Activated naive CD4-positive, alpha-beta T cell treated with Interleukin-2 at 50 U/mL for 16 hours (primary cell): ENCODE measurements at places on chromosomes 12 and 14.

GRCh38 chr14:62030387-62030786 lies 268.2 kb downstream of the SNAPC1 start:
- DNase-seq, result no peak

DNA sequence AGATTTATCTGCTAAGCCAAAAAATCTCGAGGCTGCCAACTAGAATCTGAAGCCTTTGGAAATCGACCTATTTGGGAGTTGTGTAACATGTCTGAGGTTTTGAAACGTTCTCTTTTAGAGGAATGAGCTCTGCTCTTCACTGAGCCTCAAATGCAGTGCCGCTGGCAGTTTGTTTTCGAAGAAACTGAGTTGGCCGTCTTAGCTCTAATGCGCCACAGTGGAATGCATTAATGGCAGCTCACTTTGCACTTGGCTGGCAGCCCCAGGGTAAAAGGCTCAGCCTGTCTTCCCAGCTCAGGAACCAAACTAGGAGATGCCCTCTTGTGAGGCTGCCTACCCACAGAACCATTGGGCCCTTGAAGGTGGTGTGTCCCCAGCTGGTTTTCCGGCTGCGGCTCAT lies 53.8 kb downstream of the SFSWAP start:
- no peak for DNase-seq

GRCh38 chr14:60637479-60638315 lies 11.6 kb downstream of the SIX1 start:
- DNase-seq, result no peak

DNA sequence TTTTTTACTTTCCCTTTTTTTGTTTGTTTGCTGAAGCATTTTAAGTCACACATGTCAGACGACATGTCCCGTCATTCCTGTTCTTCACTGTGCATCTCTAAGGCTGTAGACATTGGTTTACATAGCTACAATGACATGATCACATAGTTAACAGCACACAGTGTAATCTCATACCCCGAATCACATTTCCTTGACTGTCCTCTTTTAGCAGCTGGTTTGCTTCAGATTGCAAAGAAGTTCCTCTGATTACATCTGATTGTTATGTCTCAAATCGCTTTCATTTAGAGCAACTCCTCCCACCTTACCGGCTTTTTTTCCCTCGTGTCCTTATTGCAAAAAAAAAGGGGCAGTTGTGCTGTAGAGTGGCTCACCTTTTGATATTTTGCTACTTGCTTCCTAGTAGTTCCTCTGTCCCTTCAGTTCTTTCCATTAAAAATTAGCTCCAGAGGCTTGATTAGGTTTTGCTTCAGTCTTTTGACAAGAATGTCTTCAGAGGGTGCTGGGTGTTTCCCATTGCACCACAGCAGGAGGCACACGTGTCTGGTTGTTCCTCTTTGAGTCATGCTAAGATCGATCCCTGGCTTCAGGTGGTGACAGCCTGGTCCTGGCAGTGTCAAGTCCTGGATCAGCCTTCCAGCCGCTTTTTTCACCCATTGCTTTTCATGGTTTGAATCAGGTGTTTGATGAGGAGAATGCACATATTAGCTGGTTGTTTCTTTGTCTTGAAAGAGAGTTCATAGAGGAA lies 35.0 kb downstream of the ZNF664 start:
- DNase-seq, result no peak

DNA sequence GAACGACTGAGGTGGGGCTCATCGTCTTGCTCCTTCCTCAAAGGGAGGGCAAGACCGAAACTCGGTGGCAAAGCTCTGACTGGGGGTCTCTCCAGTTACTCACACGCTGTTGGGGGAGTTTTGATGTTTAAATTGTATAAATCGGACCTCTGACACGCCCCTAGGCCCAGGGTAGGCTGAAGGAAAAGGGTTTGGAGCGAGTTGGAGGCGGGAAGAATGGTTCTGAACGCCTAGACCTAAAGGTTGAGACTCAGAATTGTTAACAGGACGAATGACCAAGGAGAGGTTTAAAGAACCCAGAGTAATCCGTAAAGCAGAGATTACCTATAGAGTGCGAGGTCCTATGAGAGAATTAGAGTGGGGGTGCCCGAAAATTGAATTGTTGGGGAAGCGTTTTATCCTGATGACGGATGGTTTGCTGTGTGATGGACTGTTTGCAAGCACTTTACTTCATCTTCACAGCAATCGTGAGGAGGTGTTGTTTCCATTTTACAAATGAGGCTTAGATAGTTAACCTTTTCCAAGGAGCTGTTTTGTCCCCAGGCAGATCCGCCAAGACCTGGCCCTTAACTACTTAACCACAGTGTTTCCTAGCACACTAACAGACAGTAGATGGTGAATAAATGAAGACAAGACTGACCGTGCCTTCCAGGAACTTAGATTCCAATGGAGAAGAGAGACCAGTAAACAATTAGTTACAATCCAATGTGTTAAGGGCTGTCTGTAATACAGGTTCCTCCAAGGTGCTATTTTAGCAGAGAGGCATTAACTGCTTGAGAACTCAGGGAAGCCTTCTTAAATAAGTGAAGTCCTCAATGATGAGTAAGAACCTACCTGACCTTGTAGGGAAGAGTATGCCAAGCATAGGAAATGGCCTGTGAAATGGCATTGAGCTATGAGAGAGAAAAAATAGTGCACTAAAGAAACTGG lies 929 bp upstream of the UBE2N start:
- DNase-seq, result no peak
